Stimulated activated CD8-positive, alpha-beta memory T cell treated with anti-CD3 and anti-CD28 coated beads, Interleukin-15, amount 100 ng/mL, for 4 hours (primary cell): ENCODE measurements at places on chromosomes 4 and X.
A peak's percentile ranks its signal among the peaks of the same experiment; 100 is the strongest.

DNA sequence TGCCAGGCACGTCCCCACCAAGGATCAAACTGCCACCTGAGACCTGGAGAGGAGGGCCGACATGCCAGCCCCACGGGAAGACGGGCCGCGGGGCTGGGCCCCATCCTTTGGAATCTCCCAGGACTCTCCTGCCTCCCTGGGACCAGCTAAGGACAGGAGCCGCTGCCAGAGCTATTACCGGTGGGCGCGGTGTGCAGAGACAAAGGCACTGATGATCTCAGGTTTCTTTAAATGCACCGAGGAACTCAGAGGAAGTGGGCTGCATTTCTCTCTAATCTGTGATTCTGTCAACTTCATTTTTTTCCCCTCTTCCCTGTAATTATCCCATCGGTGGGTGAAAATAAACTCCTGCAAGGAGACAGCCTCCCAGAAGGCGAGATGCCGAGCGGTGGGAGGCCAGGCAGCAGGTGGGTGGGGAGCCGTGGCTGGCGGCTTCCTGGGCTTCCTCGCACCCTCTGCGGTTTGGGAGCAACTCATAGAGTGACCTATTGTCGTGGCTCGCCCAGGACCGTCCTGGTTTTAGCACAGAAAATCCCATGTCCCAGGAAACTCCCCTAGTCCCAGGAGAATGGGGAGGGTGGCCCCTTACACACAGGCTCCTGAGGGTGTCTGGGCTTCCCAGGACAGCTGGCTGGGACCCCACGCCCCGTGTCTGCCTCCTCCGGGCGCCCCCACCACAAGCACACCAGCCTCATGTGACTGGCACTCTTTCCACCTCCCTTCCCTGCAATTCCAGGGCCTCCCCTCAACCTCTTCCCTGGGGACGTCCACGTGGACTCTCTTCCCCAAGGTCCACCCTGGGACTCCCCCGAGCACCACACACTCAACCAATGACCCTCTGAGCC is 62.3 kb upstream of the ADRA2C start:
- DNase-seq, result no peak

DNA sequence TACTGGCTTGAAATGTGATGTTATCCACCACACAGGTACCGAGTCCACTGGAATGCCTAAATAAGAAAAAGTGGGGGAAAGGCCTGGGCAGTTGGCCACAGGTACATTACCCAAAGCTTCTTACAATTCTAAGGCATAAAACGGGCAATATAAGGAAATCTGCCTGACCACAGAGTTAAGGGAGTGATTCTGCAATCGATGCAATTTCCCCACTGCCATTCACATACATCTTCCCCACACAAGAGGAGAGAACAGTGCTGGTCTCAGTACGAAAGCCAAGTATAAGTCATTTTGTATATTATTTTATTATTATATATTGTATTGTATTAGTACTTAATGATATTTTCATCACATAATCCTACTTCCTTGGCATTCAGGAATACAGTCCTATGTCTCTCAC is 30.6 kb downstream of the RFC1 start:
- no peak for DNase-seq

GRCh38 chr4:187617113-187617512 is 378.5 kb upstream of the ZFP42 start:
- DNase-seq, result no peak

- DNase-seq, result peak; percentile 47
Measured at GRCh38 chr4:123415977-123416376, 19.4 kb downstream of the SPRY1 start.

DNA sequence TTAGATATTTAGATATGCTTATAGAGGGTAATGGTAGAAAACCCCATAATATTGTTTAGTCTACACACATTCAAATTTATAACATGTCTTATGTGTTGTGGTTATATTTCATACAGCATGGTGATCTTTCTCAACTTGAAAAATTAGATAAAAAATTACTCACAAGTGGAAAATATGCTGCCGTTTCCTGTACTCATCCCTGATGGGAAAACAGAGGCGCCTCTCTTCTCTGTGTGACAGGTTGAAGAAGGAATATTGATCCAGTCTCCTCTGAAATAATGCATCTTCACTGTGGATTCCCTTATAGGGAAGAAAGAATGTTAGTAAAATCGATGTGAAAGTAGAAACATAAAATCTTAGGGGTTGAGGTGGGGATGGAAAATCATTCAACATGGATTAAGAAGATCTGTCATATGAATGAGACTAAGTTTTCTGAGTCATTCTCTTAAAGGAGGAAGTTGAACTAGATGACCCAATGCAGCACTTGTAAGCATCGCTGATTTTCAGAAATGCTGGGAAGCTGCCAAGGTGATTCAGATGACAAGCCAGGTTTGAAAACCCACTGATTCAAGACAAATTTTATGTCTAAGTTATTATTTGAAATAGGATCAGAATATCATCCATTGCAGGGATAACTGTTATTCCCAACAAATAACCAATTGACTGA is 70.7 kb downstream of the ANKRD50 start:
- no peak for DNase-seq

GRCh38 chr4:112516471-112517066 is 589 bp upstream of the NEUROG2 start:
- no peak for DNase-seq

DNA sequence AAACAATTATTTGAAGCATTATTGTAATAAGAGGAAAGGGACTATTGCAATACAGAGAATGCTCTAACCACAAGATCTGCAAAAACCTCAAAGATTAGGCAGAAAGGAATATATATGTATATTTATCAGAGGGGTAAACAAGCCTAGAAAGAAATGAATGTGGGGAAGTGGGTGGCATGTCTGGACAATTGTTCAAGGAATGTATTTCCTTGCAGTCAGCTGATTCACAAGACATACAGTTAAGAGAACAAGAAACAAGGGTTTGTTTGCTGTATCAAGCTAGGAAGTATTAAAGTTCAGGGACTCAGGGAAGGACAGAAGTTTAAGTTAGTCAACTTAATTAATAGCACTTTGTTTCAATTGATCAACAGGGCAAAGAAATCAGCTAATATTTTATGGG is 514.7 kb downstream of the CENPC start:
- no peak for DNase-seq

GRCh38 chrX:2867206-2867605 is 38.5 kb downstream of the GYG2 start:
- no peak for DNase-seq

DNA sequence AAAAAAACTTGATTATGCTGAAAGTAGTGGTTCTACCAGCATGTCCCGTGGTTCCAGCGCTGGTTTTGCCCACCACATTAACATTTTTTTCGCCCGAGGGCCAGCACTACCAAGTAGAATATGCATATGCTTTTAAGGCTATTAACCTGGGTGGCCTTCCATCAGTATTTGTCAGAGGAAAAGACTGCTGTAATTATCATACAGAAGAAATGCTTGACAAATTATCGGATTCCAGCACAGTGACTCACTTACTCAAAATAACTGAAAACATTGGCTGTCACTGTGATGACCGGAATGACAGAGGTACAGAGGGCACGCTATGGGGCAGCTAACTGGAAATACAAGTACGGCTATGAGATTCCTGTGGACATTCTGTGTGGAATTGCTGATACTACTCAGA is 34.6 kb downstream of the PRPS2 start:
- DNase-seq, result no peak

DNA sequence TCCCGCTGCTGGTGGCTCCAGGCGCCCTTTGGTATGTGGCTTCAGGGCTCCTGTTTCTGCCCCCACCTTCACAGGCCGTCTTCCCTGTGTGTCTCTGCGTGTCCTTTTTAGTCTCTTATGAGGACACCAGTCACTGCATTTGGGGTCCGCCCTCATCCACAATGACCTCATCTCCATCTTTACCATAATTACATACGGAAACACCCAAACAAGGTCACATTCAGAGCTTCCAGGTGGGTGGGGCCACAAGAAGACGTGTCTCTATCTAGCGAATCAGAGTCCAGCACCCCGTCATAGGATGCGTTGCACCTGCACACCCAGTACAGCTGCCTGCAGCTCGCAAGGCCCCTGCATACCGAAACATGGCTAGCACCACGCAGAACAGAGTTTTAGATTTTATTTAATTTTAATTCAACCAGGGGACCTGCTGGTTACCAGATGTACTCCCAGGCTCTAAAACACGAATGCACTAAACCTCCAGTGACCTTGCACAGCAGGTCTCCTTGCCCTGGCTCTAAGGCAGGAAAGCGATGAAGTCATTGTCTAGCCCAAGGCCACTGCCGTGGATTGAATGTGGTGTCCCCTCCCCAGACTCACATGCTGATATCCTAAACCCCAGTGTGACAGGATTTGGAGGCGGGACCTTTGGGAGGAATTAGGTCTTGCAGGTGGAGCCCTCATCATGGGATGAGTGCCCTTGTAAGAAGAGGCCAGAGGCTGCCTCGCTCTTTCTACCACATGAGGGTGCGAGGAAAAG is 30.3 kb downstream of the ABLIM2 start:
- DNase-seq, result no peak

GRCh38 chrX:130497531-130497930 is 95.7 kb downstream of the RBMX2 start:
- no peak for DNase-seq

GRCh38 chrX:12241026-12241425 is 102.8 kb downstream of the FRMPD4 start:
- DNase-seq, result no peak

- no peak for DNase-seq
Measured at GRCh38 chr4:152269448-152270191, 266.3 kb downstream of the FBXW7 start.

- DNase-seq, result no peak
Measured at GRCh38 chr4:182090186-182090585, 153.0 kb upstream of the TENM3 start.

GRCh38 chr4:159428293-159428692 is 325.4 kb downstream of the RAPGEF2 start:
- no peak for DNase-seq

GRCh38 chrX:154121961-154122360 is 22.1 kb upstream of the OPN1LW start:
- no peak for DNase-seq

DNA sequence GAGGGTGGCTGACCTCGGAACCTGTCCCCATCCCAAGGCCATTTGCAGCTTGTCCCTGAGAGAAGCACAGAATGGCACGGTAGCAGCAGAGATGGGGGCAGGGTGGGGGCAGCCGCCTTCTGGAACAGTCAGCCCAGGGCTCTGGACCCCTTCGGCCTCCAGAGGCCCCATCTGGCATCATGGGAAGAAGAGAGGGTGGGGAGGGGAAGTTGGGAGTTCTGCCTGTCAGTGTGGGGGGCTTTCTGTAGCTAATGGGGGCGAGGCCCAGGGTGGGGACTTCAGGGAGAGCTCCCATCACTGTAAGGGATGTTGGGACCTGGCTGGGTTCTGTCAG is 62.9 kb upstream of the ADRA2C start:
- no peak for DNase-seq

DNA sequence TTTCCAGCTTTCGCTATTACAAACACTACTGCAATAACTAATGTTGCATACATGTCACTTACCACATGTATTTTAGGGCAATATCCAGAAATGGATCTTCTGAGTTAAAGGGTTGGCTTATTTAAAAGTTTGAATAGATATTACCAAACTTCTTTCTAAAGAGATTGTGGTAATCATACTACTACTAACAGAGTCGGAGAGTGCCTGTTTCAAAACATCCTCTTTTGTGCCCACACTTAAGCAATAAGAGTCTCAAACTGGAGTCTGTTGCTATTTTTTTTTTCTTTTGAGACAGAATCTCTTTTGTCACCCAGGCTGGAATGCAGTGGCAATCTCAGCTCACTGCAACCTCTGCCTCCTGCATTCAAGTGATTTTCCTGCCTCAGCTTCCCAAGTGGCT is 35.8 kb downstream of the FGFBP1 start:
- DNase-seq, result no peak

GRCh38 chr4:185396724-185397385 is at the start of gene ANKRD37:
Gene ANKRD37 (plus strand): TSS chr4:185396841. CDS start chr4:185396924, 83 bp downstream.
- peak; percentile 0 for DNase-seq

- DNase-seq, result no peak
Measured at GRCh38 chr4:23773884-23774636, 115.8 kb downstream of the PPARGC1A start.

DNA sequence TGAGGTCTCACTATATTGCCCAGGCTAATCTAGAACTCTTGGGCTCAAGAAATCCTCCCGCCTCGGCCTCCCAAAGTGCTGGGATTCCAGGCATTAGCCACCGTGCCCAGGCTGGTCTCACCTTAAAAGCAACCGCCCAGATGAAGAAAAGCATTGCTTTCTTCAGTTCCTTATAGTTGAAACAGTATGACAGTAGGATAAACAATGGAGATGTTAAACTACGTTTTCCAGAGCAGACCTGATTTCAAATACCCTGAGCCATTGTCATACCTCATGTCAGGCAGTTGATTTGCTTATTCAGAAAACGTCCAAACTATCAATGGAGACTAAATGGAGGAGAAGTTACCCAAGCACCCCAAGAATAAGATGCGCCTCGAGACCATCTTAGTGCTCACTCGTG is 26.3 kb upstream of the TMEM131L start:
- DNase-seq, result no peak

- DNase-seq, result no peak
Measured at GRCh38 chrX:110401135-110401534, 42.5 kb downstream of the RTL9 start.

- no peak for DNase-seq
Measured at GRCh38 chr4:142707401-142707800, 138.7 kb downstream of the INPP4B start.

DNA sequence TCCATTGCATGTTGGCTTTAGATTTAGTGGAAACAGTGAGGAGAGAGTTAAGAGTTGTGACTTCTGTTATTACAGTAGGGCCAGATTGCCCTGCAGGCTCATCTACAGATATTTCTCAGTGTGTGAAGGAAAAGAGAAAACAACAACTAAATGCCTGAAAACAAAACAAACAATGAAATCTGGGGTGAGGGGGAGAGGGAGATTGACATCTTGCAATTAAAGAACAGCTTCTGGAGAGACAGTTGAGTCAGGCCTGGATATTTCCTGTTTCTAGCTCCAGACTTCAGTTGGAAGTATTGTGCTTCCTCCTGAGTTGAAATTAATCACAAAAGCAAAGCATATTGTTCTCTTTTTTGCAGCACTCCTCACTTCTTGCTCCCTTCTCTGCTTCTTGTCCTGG is 108.3 kb upstream of the SCML1 start:
- DNase-seq, result no peak

GRCh38 chrX:40434947-40435346 is 145.8 kb upstream of the ATP6AP2 start:
- no peak for DNase-seq

DNA sequence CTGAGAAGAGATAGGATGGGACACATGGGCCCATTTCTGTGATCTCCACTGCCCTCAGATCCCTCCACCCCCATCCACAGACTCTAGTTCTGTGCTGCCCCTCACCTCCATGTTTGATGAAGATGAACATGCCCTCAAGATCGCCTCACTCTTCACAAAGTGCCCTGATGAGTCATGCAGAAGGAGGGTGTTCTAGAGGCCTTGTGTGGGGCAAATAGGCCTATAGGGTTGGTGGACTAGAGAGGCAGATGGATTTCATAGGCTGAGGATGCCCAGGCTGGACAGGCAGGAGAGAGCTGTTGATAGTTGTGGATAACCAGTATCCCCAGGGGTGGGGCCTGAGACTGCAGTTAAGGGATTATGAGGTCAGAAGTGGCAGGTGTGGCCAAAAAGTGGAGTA is at the start of gene CXorf65:
CXorf65 (minus strand) TSS at position 314 of the 400 bp plus-strand sequence; CDS start at position 130, 184 bp downstream.
- DNase-seq, result no peak

- no peak for DNase-seq
Measured at GRCh38 chrX:96424007-96424406, 260.6 kb upstream of the DIAPH2 start.

- no peak for DNase-seq
Measured at GRCh38 chrX:70292788-70293187, 2.9 kb downstream of the KIF4A start.
